ENCODE measurements at places on chromosomes 5 and 9. TPM values are rescaled to one million over a fixed set of nuclear protein-coding genes. Genes with fewer than 3 reads are reported as not detected.

SLC46A2 gene
- not detected for total RNA-seq

GRXCR2 gene
- not detected for total RNA-seq

DNA sequence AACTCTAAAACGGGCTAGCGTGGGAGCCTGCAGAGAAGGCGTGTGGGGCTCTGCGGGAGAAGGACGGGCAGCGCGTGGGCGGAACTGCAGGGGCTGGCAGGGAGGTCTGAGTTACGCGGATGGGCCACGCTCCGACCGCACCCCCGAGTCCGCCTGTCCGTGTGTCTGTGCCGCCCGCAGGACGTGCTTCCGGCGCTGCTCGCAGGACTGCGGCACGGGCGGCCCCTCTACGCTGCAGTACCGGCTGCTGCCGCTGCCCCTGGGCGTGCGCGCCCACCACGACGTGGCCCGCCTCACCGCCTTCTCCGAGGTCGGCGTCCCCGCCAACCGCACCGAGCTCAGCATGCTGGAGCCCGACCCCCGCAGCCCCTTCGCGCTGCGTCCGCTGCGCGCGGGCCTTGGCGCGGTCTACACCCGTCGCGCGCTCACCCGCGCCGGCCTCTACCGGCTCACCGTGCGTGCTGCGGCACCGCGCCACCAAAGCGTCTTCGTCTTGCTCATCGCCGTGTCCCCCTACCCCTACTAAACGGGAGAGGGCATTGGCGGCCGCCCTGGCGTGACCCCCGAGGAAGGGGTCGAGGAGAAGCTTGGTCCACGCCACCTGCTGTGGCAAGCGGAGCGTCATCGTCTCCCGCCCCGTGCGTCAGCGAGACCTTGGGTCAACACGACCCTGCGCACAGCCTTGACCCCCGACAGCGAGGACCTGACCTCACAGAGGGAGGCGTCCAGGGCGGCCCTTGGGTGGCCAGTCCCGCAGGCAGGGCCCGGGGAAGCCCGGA lies 11.4 kb upstream of the ASS1 start:
- peak overlapping the region; percentile 56 for H3K4me3 ChIP-seq
- H3K4me1 ChIP-seq: peaks cover 10% of the 10 kb centered on the region
- DNase-seq: peak; percentile 91
- no peaks in the 10 kb centered on the region for H3K36me3 ChIP-seq

DNA sequence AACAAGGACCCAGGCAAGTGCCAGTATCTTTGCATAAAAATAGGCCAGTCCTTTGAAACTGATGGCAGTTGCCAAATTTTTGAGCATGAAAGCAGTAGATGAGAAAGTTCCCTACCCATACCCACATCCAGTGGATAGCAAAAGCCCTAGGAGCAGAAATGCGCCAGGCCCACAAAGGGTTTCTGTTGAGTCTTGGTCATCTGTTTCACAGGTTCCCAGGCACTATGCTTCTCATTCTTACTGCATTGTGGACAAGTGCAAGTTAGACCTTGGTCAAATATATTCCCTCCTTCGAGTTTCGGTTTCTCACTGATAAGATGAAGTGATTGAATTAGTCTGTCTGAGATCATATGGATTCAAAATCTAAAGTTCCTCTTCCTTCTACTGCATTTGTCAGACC lies 152.3 kb downstream of the NR3C1 start:
- no peaks in the 10 kb centered on the region for H3K27me3 ChIP-seq
- H3K36me3 ChIP-seq: no peaks in the 10 kb centered on the region
- no peak for DNase-seq

GRCh38 chr9:34709196-34709978 lies 549 bp downstream of the CCL21 start:
- no peak overlapping the region for H3K27ac ChIP-seq
- H3K4me1 ChIP-seq: no peaks in the 10 kb centered on the region
- H3K36me3 ChIP-seq: no peaks in the 10 kb centered on the region
- DNase-seq: no peak
- H3K27me3 ChIP-seq: no peaks in the 10 kb centered on the region
- no peak overlapping the region for H3K4me3 ChIP-seq

DNA sequence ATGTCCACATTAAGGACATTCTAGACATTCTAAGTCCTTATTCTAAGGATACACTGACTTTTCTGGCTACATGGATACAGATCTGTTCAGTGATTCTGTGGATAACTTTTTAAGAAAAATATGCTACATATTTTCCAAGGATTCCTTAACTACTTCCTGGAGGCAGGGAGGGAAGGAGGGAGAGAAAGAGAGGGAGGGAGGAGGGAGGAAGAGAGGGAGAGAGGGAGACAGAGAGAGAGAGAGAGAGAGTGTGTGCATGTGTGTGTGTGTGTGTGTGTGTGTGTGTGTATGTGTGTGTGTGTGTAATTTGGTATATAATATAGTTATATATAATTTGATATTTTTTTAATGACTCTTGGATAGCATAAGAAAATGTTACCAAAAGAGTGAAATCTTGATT lies 109.8 kb downstream of the TLE4 start:
- H3K27ac ChIP-seq: peak overlapping the region; percentile 44
- H3K4me3 ChIP-seq: no peak overlapping the region
- DNase-seq: no peak
- H3K4me1 ChIP-seq: peaks cover 24% of the 10 kb centered on the region
- no peaks in the 10 kb centered on the region for H3K27me3 ChIP-seq

DNA sequence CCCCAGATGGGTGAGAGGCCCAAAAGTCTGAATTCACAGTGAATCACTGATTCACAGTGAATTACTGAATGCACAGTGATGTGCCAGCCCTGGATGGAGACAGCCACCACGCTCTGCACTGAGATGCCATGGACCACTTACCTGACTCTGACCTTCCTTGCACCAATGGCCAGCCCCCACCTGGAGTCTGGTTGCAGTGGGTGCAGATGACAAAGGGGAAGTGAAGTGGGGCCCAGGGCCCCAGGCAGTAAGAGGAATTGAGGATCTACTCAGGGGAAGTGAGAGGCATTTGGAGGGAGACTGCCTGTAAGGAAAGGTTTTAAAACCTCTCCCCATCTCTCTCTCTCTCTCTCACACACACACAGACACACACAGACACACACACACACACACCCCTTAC lies 412.1 kb downstream of the CYLC2 start:
- no peak overlapping the region for H3K4me3 ChIP-seq
- no peaks in the 10 kb centered on the region for H3K27me3 ChIP-seq
- H3K36me3 ChIP-seq: no peaks in the 10 kb centered on the region
- H3K27ac ChIP-seq: no peak overlapping the region

DNA sequence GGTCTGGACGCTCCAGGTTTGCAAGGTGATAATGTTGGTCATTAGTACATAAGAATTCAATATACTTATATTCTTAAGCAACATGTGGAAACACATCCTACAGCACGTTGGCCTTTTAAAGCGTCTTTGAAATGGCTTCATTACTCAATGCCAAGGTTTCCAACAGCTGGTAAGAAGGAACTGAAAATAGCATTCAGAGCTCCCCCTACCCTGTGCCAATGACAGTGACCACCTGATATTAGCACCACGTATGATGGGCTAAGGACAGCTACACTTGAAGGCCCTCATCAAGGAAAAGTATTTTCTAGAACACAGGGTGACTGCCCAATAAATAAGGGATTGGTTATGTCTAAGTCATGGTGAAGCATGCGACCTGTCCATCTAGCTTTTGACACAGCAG lies 9.9 kb downstream of the ZNF622 start:
- H3K4me1 ChIP-seq: no peaks in the 10 kb centered on the region
- no peak for DNase-seq
- H3K27me3 ChIP-seq: no peaks in the 10 kb centered on the region
- H3K36me3 ChIP-seq: peaks cover 14% of the 10 kb centered on the region
- no peak overlapping the region for H3K27ac ChIP-seq

Data from neural progenitor cell (in vitro differentiated cells).